ENCODE measurements at places on chromosomes 16 and 17. TPM values are rescaled to one million over a fixed set of nuclear protein-coding genes. Genes with fewer than 3 reads are reported as not detected.

Gene CD300H
- total RNA-seq = not detected

Gene TCAP
- 10.3 TPM for total RNA-seq

Gene TEKT5
- total RNA-seq = not detected

Gene UBE2I
- total RNA-seq = 236 TPM

Gene SSTR5
- total RNA-seq = not detected

Gene OR3A3
- total RNA-seq = not detected

Gene PRAC2
- not detected for total RNA-seq

Gene MEIOC
- total RNA-seq = not detected

Gene CDRT15
- total RNA-seq = not detected

Gene KCNG4
- total RNA-seq = not detected

Data from naive thymus-derived CD8-positive, alpha-beta T cell (primary cell).